Esophagus muscularis mucosa (tissue), 4 donors: ENCODE measurements at places on chromosomes 5 and 9. TPM values are rescaled to one million over a fixed set of nuclear protein-coding genes. Genes with fewer than 3 reads are reported as not detected.

RASEF gene
- under 0.01 TPM for total RNA-seq

CDC20B gene
- not detected for total RNA-seq

ZFAND5 gene
- total RNA-seq = 176 TPM

FOXD1 gene
- 11.4 TPM for total RNA-seq

HMMR gene
- total RNA-seq = 0.17 TPM

COL23A1 gene
- 1.5 TPM for total RNA-seq

PCDH12 gene
- 3.3 TPM for total RNA-seq

IER5L gene
- total RNA-seq = 12.4 TPM

GDA gene
- total RNA-seq = not detected

PTTG1 gene
- total RNA-seq = not detected

ARAP3 gene
- 9.0 TPM for total RNA-seq

DBH gene
- total RNA-seq = 0.06 TPM

RPP25L gene
- total RNA-seq = 19.2 TPM

FAM153A gene
- 1.4 TPM for total RNA-seq

AK6 gene
- total RNA-seq = 17.2 TPM

CCNI2 gene
- total RNA-seq = 0.39 TPM

MARVELD2 gene
- 1.0 TPM for total RNA-seq

FCN2 gene
- not detected for total RNA-seq

LRRC14B gene
- total RNA-seq = not detected

ALDH7A1 gene
- total RNA-seq = 17.7 TPM

PCAT7 gene
- total RNA-seq = not detected

MRPS27 gene
- total RNA-seq = 38.6 TPM

FLT4 gene
- 10.4 TPM for total RNA-seq

FOXD4 gene
- total RNA-seq = 0.40 TPM

PCDHA4 gene
- 1.1 TPM for total RNA-seq

SLC27A6 gene
- 41.3 TPM for total RNA-seq

PCDHGA6 gene
- 6.8 TPM for total RNA-seq

ANXA6 gene
- 232 TPM for total RNA-seq
